ENCODE measurements at places on chromosomes 3 and 15.

- DNase-seq = no peak
Observed at GRCh38 chr3:160956785-160957184, 148.4 kb downstream of the B3GALNT1 start.

GRCh38 chr15:76953913-76954312 is 22.4 kb downstream of the RCN2 start:
- no peak for DNase-seq

GRCh38 chr15:77781151-77781945 is 148.6 kb upstream of the LINGO1 start:
- DNase-seq = no peak

DNA sequence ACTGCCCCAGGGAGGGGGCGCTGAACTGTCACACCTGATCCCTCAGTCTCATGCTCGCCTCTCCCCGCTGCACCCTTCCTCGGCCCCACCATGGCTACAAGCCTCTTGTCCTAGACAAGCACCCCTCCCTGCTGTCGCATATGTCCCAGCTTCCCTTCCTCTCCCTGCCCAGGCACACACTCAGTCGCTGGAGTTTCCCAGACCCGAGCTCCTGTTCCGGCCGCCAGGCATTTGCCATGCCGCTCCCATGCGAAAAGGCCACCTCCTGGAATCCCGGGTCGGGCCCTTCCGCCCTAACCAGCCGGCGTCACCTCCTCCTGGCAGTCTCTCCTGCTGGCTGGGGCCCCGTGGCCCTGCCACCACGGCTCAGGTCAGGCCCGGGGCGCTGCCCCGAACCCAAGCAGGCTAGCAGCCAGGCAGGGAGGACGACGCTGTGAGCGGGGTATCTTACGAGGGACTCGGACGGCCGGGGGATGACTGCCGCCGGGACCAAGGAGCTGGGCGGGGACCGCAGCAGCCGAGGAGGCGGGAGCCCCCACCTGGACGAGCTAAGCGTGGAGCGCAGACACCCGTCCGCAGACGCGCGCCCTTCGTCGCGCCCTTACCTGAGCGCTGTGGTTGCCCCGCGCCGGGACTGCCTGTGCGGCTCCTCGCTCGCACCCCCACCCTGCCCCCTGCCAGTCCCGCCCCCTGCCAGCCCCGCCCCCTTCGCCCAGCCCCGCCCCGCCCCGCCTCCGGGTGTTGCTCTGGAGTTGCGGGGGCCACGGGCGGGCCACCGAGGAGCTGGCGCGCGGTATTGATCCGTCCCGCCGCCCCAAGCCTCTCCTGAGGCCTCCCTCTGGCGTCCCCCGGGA is at the start of gene ALS2CL:
Gene ALS2CL (minus strand): TSS at position 642 of the 854 bp plus-strand sequence. CDS start 4,239 bp downstream, outside the sequence.
- no peak for DNase-seq

- DNase-seq = no peak
Observed at GRCh38 chr15:89406218-89406939, 71.8 kb upstream of the POLG start.

DNA sequence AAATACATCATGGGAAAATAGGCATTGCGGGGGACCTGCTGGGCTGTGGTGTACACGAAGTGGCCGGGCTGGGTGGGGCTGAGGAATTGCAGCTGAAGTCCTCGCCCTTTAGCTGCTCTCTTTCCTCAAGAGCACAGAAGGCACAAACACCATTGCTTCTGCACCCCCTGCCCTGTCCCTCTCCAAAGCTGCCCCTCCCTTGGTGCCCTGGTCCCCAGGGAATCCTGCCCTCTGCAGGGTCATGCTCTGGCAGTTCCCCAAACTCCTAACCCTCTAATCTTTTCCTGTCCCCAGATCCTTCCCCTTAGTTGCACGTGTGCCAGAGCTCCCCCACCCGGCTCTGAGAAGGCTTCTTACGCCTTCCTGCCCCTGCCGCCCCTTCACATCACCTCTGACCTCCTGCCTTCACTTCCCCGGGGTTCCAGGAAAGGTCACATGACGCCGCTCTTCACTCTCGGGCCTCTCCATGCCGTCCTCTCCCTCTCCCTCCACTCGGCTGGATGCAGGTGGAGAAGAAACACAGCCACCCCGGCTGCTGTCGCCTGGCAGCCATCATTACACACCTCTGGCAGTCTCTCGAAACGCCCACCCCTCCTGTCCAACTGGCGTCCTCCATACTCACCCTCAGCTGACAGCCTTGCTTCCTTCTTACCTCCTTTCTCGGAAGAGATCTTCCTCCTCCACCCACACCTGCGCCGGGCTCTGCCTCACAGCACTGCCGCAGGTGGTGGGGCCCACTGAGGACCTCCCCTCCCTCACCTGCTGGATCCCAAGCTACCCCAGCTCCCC is 6.9 kb upstream of the PCSK6 start:
- no peak for DNase-seq

DNA sequence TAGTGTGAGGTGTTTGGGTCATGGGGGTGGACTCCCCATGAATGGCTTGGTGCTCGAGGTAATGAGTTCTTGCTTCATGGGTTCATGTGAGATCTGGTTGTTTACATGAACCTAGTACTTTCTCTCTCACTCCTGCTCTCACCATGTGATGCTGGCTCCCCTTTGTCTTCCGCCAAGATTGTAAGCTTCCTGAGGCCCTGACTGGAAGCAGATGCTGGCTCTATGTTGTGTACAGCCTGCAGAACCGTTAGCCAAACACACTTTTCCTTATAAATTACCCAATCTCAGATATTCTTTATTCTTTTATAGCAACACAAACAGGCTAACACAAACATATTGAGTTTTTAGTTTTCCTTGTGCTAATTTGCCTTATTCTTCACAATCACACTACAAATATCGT is 3.2 kb upstream of the CSPG5 start:
- DNase-seq = no peak

DNA sequence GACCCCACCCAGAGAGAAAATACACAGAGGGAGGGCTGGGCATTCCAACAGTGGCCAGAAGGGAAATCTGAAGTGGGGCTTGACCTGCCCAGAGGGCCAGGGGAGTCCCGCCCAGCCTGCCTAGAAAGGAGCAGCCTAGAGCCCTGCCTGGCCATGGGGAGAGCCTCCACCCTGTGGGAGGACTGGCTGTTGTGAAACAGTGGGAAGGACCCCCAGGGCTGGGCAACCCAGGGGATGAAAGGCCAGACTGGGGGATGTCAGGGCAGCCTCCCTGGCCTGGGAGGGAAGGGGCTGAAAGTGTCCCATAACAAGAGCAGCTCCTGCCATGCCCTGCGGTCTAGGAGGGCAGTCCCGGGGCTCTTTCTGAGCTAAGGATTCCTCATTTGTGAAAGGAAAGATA is 69.0 kb downstream of the SLC12A8 start:
- DNase-seq = no peak

DNA sequence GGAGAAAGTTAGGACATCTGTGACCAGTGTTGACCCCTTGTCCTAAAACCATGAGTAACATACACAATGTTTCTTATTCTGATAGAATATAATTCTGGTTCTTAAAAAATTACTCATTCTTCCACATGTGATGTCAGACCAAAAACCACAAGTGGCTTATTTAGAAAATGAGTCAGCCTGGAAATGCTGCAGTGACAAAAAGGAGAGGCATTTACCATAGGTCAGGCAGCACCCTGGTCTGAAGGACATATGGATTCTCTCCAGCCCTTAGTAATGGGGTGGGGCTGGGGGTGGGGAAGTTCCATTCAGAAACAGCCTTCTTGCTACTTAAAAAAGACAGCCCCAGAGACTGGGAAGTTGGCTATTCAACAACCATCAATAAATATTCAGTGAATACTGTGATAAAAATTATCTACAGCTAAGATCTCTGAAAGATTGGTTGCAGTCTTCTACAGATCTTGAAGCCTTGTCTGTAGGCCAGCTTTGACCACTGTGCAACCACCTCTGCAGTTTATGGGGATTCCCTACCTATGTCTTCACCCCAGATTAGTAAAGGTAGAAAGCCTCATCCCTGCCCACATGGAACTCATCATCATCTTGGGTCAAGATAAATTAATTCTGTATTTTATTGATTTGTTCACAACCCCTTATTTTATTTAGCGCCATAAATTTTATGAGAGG is 34.9 kb upstream of the TIMP4 start:
- peak; percentile 97 for DNase-seq

DNA sequence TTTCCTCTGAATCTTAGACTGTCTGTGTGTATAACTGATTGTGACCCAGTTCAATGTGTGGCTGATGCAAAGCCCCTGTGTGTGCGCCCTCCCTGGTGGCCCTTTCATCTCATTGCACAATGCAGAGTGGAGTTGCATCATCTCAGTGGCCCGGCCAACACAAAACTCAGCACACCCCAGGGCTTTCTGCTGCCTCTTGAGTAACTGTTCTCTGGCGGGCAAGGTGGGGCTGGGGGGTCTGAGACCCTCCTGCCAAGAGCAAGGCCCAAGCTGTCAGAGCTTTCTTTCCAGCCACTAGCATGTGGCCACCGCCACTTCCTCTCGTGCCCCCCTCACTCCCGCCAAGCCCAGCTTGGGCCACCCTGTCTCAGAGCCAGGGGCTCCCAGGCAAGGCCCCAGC is 80.7 kb upstream of the ALDH1L1 start:
- peak; percentile 31 for DNase-seq

DNA sequence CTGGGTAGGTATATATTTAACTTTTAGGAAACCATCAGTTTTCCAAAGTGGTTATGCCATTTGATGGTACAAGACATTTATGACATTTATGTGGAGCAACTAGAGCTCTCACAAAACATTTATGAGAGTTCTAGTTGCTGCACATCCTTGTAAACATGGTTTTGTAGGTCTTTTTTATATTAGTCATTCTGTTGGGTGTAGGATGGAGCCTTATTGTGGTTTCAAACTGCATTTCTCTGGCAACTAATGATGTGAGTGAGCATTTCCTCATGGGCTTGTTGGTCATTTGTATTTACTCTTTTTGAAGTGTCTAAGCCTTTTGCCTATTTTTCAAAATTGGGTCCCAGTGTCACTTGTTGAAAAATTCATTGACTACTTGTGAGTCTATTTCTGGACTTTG is 45.7 kb upstream of the MGLL start:
- DNase-seq = no peak

DNA sequence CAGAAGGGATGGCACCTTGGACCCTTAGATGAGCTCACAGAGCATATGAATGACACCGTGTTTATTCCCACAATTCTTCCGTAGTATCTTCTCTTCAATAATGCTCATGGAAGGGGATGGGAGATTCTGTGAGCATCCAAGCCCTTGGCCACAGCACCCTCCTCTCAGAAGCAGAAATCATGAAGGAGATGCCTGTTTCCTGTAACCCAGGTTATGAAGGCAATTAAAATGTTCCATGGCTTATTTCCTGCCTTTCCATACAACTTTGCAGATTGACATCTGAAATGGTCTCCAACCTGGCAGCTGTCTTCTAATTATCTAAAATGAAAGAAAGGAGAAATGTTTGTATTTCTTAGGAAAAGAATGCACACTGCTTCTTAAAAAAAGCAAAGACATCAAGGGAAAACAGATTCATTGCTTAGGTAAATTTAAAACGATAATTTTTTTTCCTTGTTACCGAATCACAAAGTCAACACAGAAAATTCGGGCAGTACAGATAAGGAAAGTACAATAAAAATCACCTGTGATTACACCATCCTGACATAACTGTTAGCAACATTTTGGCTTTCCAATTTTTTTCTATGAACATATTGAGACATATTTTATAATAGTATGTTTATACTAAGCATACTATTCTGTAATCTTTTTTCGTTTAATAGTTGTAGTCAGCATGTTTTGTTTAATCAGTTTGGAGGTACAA is 128.5 kb downstream of the SQOR start:
- no peak for DNase-seq

DNA sequence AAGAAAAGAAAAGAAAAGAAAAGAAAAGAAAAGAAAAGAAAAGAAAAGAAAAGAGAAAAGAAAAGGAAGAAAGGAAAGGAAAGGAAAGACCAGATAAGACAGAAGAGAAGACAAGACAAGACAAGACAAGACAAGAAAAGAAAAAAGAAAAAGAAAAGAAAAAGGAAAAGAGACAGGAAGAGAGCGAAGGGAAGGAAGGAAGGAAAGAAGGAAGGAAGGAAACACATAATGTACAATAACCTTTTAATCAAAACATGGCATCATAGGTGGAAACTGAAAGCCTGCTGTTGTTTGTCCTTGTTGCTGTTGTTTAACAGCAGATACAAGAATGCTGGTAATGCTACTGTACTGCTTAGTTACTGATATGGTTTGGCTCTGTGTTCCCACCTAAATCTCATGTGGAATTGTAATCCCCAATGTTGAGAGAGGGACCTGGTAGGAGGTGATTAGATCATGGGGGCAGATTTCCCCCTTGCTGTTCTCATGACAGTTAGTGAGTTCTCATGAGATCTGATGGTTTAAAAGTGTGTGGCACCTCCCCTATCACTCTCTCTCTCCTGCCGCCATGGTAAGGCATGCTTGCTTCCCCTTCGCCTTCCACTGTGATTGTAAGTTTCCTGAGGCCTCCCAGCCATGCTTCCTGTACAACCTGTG is 67.3 kb downstream of the MCF2L2 start:
- no peak for DNase-seq

DNA sequence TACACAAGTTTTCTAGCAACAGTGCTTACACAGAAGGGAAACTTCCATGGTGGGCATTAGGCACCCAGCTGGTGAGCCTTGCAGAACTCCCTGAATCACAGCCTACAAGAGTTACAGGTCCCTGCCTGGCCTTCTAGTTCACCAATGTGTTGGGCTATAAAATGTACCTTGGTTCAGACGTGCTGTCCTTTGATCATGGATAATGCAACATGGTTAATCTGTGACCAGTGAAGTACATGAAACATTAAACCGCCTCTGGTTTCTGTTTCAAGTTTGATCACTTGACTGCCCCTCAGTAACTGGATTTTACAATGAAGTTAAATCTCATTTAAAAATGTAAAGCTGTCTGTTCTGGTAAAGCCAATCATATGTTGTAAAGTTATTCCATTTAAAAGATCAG is 51.8 kb downstream of the FMN1 start:
- DNase-seq = no peak

GRCh38 chr3:158105119-158105709 is 1.0 kb downstream of the SHOX2 start:
- DNase-seq = no peak

- DNase-seq = no peak
Observed at GRCh38 chr15:63985221-63986184, 60.8 kb downstream of the DAPK2 start.

- DNase-seq = no peak
Observed at GRCh38 chr3:97736928-97737327, 27.6 kb upstream of the ARL6 start.

- DNase-seq = no peak
Observed at GRCh38 chr3:152268555-152269055, at the start of gene MBNL1. TSS of gene MBNL1 (plus strand) at chr3:152268929. CDS start at chr3:152300194, 31,265 bp downstream.

GRCh38 chr3:109313061-109313460 is 3.3 kb downstream of the DPPA2 start:
- no peak for DNase-seq

Measured in AG04449 (cell line).